Endothelial cell of umbilical vein (primary cell): ENCODE measurements at places on chromosomes 5 and 9. TPM values are rescaled to one million over a fixed set of nuclear protein-coding genes. Genes with fewer than 3 reads are reported as not detected.

TYRP1 gene
- 0.40 and 0.63 TPM in 2 replicates for polyA plus RNA-seq

TAL2 gene
- 0.30 TPM in 1 of 2 replicates, not detected in the other for polyA plus RNA-seq

RAI14 gene
- polyA plus RNA-seq: 113 and 114 TPM in 2 replicates

BTNL9 gene
- 0.33 TPM in 1 of 2 replicates, not detected in the other for polyA plus RNA-seq

RNF183 gene
- polyA plus RNA-seq: not detected in 2 replicates

FOXD1 gene
- 0.06 TPM in 1 of 2 replicates, not detected in the other for polyA plus RNA-seq

CCNO gene
- polyA plus RNA-seq: 0.37 and 0.60 TPM in 2 replicates

FAM81B gene
- polyA plus RNA-seq: not detected in 2 replicates

LRRC26 gene
- polyA plus RNA-seq: 0.08 TPM in 1 of 2 replicates, not detected in the other

OR1Q1 gene
- polyA plus RNA-seq: not detected in 2 replicates

CCNJL gene
- 21.3 and 24.8 TPM in 2 replicates for polyA plus RNA-seq
